ENCODE measurements at places on chromosomes 7 and 10. TPM values are rescaled to one million over a fixed set of nuclear protein-coding genes. Genes with fewer than 3 reads are reported as not detected.

Gene RARRES2
- total RNA-seq, result not detected

Gene THSD7A
- not detected for total RNA-seq

Gene EGR2
- total RNA-seq, result not detected

Gene MGAM2
- not detected for total RNA-seq

Gene TRPV5
- total RNA-seq, result not detected

Gene CPA5
- not detected for total RNA-seq

Gene PLAU
- total RNA-seq, result 758 TPM

Gene CUTC
- total RNA-seq, result 26.2 TPM

Gene PLXDC2
- total RNA-seq, result 3.0 TPM

Data from hair follicular keratinocyte (primary cell).